ENCODE measurements at places on chromosomes 5 and 9.

DNA sequence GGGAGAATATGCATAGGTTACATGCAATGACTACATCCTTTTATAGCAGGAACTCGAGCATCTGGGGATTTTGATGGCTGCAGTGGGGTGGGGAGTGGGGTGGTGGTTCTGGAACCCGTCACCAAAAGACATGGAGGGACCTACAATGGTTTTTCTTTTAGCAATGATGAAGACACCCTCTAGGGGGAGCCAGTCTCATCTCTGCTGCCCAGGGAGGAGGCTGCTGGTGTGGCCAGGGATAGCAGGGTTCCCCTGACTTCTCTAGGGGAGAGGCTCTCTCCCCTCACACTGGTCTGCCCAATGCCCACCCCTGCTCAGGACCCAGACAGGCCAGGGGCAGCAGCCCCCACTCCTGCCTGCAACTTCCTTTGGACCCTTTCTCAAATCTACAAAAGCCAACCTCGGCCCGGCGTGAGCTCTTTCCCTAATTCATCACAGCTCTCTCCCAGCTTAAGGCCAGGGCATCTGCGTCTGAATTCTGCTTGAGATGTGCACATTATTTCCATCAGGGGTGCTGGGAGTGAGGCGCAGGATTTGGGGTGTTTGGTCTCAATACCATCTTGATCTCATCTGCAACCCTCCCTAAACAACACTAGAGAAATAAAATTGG, 73.6 kb upstream of the RETREG1 start:
- peak; percentile 86 for DNase-seq

GRCh38 chr9:117656002-117656401, 48.2 kb upstream of the TLR4 start:
- no peak for DNase-seq

GRCh38 chr5:110917161-110917875, 154.2 kb upstream of the TSLP start:
- DNase-seq = no peak

GRCh38 chr5:71601222-71602026, 14.3 kb downstream of the MCCC2 start:
- DNase-seq = no peak

DNA sequence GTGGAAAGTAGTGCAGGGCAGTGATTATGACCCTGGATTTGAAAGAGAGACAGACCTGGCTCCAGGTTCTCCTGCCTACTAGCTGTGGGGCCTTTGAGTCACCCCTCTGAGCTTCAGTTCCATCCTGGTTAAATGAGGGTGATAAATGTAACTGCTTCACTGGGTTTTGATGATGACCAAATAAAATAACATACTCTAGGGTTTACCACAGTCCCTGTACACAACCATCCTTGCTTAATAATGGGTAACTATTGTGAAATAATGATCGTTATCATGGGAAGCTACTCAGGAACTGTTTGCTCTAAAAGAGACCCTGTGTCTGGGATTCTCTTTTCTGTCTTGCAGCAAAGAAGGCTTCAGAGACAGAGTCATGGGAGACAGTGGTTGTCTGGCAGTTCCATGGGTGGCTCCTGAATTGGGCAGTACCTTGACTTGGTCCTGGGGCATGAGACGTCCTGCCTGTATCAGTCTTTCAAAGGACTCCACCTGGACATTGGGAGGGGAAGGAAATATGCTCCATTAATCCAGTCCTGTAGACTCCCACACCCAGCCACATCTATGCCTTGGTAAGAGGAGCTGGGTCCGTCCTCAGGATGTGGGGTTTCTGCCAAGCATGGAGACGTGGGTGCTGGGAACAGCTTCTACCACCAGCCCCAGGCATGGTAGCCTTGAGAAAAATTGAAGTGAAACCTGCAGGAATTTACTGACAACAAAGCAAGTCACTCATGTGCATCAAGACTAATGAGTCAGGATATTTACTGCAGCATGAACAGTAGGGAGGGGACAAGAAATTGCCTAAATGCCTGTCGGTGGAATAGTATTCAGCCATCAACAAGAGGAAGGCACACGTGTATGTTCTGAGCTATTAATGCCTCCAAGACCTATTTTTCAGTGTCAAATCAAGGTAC, 23.4 kb downstream of the AKNA start:
- DNase-seq = no peak

DNA sequence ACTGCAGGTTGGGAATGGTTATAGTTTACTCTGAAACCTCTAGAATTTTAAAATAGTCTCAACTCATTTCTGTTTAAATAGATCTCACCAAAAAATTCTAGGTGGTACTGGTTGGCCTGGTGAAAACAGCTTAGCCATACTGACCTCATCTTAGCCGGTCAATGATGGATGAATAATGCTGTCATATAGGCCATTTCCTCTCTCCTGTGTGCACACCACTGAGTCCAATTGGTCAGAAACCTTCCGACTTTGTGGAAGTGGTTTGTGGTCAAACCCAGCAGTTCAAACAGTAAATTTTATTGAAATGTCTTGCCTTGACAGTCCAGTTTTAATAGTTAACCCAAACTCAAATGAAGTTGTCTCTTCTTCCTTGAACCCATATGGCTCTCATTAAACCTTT, 98.6 kb downstream of the GIN1 start:
- no peak for DNase-seq

DNA sequence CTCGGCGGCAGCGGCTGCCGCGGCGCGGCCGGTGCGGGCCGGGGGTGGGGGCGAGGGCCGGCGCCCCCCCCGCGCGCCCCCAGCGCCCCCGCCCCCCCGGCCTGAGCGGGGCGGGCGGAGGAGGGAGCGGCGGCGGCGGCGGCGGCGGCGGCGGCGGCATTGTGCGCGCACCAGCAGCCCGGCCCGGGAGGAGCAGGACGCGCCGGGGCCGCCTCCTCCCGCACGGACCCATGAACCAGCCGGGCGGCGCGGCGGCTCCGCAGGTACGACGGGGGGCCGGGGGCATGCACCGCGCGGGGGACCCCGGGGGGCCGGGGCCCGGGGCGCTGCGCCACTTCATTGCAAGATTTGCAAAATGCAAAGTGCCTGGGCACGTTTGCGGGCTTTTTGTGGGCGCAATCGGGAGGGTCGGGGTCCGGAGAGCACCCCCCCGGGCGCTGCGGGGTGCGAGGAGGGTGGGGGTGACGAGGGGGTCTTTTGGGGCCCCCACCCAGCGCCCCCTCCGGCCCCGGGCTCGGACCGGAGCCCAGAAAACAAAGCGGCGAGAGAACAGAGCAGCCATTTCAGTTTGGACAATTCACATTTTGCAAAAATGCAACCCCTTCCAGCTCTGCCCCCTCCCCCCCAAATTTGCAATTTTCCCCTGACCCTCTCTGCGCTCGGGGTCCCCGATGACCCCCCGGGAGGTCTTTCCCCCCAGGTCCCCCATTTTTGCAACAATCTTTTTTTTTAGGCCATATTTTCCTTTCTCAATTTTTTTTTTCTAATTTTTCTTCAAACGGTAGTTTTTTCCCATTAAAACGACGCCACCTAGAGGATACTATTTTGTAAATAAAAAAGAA, at the start of gene ZNF618:
Gene ZNF618, plus strand, starts transcription at position 159 of the 842 bp plus-strand sequence. Its CDS starts 72 bp downstream, at position 231.
- peak; percentile 73 for DNase-seq

DNA sequence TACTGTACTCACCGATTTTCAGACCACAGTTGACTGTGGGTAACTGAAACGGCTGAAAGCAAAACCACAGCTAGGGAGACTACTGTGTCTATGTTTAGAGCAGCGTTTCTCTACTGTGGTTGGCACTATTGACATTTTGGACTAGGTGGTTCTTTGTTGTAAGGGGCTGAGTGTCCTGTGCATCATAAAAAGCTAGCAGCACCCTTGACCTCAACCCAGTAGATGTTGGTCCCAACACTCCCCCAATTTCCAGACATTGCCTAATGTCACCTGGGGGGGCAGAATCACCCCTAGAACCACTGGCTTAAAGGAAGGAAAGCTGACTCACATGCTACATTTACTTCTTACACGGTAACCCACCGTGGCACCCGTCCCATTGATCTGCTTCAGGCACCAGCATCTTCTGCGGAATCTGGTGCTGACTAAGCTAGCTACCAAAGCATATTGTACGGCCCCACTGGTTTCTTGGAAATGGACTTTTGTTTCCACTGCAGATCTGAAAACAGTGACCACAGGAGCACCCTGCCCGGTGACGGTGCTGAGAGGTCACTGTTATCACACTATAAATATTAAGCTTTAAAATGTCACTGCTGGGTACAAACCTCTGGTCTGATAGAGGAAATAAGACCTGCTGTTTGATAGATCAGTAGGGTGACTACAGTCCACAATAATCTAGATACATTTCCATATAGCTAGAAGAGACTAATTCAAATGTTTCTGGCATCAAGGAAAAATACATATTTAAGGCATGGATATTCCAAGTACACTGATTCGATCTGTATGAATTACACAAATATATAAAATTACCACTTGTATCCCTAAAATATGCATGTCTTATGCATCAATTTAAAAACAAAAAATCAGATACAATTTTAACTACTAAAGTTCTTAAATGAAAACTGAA, 151.4 kb downstream of the HSD17B3 start:
- no peak for DNase-seq

DNA sequence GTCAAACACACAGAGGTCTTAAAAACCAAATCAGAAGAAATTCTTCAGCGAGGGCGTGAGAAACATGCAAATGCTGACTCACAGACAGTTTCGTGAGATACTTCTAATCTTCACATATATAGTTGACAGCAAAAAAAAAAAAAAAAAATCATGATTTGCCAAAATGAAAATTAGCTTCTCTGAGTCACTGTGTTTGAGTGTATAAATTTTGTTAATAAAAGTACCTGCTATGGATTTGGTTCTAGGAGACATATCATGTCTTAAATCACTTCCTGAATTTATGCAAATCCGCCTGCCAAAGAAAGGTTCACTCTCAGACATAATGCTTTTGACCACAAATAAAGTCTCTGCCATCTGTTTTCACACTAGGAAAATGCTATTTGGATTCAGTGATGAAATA, 114.3 kb downstream of the SLC1A3 start:
- DNase-seq = no peak

GRCh38 chr5:173765661-173766060, 122.5 kb upstream of the CPEB4 start:
- no peak for DNase-seq

DNA sequence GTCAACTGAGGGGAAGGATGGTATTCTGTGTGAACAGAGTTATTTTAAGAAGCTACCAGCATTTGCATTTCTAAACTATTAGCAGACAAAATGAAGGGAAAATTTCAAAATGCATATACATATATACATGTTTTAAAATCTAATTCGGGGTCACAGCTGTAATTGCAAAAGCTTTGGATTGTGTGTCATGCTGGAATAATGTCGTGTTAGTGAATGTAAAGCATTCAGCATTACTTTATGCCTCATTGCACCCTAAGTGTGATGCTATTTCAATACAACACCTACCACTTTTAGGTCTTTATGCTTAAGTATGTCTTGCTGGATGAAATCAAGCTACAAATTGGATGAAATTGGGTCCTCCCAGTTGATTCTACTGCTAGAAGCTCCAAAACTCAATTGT, 687.6 kb upstream of the MEF2C start:
- no peak for DNase-seq

GRCh38 chr5:101915554-101915953, 380.5 kb downstream of the SLCO4C1 start:
- no peak for DNase-seq

DNA sequence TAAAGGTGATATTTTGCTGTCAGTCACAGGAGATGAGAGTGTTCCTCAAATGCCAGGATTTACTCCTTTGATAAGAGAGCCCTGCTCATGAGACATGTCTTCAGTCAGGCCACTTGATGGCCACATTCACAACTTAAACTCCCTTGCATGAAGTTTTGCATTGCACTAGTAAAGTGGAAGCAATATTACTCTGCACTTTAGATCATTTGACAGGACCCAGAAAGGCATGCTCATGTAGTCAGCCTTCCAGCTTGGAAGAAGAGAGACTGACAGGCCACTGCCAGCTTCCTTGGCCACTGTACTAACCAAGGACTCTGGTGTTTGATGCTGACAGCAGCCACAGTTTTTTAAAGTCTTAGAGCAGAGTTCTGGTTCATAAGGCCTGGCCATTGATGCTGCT, 42.6 kb downstream of the NPR3 start:
- no peak for DNase-seq

DNA sequence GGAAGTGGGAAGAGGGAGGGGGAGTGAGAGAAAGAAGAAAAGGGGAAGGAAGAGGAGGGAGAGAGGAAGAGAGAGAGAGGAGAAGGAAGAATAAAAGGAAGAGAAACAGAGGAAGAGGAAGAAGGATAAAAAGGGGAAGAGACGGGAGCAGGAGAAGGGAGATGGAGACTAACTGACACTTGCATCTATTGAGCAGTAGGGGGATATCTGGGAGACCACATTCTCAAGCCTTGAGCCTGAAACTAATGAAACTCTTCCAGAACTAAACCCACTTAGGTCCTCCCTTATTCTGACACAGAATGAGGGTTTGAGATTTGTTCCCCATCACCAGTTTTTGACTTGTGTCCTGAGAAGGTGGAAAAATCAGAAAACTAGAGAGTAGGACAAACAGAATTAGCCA, 533.3 kb downstream of the CDH12 start:
- no peak for DNase-seq

DNA sequence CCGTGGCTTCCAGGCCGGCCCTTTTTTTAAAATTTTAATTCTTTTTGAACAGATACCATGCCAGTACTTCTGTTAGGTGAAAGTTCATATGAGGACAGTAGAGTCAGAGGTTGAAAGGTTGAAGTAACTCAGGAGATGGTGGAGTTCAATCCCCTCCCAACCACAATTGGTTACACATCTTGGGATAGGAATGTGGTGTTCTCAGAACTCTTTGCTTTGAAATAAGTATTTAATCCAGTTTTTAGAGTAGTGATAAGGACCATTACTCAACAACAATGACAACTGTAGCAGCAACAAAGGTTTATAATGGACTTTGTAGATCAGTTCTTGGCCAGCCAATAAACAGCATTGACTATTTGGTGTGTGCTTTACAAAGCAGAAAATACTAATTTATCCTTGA, 116.0 kb downstream of the ARHGAP26 start:
- no peak for DNase-seq

DNA sequence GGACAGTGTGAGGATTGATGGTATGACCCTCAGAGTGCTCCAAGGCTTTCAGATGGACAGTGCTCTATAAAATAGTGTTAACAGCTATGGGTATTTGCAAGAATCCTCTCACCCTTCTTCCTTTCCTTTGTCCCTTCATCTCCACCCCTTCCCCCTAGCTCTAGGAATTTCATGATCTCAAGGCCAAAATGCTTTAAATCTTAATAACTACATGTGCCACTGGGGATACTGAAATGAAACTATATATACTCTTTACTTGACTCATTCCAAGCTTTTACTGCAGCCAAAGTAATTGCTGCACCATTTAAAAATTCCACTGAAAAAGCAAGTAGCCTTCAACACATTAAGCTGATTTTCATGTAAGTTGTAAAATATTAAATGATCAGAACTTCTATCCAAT, 361.6 kb upstream of the SLC30A5 start:
- no peak for DNase-seq

GRCh38 chr9:33227008-33227398, 13.0 kb upstream of the SPINK4 start:
- no peak for DNase-seq

GRCh38 chr9:111516061-111516465, 8.9 kb upstream of the ZNF483 start:
- DNase-seq = no peak

DNA sequence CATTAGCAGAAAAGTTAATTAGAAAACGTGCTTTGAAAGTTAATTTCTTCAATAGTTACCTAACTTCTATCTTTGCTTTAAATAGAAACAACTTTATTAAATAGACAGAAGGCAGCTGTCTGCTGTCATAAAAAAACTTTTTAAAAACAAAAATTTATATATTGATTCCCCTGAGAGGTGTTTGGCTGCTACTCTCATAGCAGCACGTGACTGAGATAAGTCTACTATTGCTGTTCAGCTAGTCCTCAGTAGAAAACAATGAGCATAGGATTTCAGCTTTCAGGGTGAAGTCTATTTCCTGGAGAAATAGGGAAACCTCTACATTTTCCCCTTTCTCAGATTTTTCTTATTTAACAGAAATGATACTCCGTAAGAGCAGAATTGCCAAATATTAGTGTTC, 135.0 kb upstream of the FBN2 start:
- DNase-seq = no peak

Measured in 8988T (cell line).